ENCODE measurements at places on chromosomes 1 and 21.

DNA sequence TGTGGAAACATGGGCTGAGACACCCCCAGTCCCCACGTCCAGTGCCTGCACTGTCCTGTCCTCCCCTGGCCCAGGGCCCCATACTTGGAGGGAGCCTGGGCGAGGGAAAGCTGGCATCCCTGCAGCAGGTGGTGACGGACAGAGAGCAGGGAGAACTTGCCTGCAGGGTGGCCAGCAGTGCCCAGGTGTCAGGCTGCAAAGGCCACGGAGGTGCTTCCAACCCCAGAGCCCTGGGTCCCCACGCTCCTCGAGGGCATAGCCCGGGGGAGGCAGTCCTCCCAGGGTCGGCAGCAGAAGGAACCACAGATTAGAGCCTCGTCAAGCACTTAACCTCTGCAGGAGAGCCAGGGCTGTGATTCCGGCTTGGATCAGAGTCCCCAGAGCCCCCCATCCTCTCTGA is 77.5 kb downstream of the ARHGEF16 start:
- no peak for DNase-seq

DNA sequence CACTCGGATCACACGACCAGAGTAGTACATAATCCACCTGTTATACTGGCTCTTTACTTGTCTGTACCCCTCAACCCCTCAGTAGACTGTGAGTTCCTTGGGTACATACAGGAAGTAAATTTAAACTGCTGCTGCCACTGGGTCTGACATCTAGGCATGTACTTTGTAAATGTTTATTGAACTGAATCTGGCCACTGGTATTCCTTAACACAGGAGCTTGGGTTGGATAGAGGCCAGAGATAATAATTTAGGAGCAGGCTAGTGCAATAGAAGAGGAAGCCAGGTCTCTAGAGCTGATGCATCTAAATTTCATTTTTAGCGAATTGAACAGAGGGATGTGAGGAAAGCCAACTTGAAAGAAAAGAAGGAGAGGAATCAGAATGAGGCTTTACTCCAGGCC is 12.4 kb downstream of the TTC4 start:
- no peak for DNase-seq

- DNase-seq, result no peak
Observed at GRCh38 chr1:163063610-163064009, 5.6 kb upstream of the RGS4 start.

GRCh38 chr1:68542586-68542985 is 45.7 kb upstream of the DEPDC1 start:
- DNase-seq, result no peak

DNA sequence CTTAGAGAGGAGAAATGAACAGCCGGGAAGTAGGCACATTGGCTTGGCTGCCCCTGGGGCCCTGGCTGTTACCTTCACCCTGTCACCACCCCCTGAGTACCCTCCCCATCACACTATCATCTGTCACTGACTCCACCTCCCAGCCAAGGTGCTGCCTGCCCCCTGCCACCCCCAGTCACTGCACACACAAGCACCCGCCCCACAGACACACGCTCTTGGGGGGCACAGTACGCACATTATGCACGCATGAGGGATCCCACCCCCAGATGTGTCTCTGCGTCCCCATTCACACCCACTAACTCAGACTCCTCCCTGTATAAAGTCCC is 223.3 kb downstream of the PTPRU start:
- DNase-seq, result no peak

DNA sequence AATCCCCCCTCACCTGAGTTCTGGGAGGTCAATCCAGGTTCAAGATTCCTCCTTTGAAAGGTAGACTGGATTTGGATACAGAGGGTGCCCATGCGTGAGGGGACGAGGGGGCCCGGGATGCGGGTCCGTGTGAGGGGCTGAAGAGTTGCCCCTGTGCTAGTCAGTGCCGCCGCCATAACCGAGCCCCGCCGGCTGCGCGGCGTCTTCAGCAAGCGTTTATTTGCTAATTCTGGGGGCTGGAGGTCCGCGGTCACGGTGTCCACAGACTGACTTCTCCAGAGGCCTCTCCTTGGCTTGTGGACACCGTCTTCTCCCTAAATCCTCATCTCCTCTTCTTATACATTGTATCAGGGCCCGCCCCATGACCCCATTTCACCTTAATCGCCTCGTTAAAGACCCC is 20.9 kb upstream of the SAMD11 start:
- no peak for DNase-seq

All from NCI-H524 (cell line).